ENCODE measurements at places on chromosomes 2 and 18. TPM values are rescaled to one million over a fixed set of nuclear protein-coding genes. Genes with fewer than 3 reads are reported as not detected.

The COLEC12 gene
- total RNA-seq, result not detected

The DNPEP gene
- total RNA-seq, result 84.0 TPM

The VWC2L gene
- not detected for total RNA-seq

The CABYR gene
- total RNA-seq, result 1.3 TPM

The REG3A gene
- not detected for total RNA-seq

All from T-cell (primary cell).